CD4-positive, alpha-beta T cell treated with Interleukin-6 for 4 hours (primary cell): ENCODE measurements at places on chromosomes 6 and 20.
A peak's percentile ranks its signal among the peaks of the same experiment; 100 is the strongest.

DNA sequence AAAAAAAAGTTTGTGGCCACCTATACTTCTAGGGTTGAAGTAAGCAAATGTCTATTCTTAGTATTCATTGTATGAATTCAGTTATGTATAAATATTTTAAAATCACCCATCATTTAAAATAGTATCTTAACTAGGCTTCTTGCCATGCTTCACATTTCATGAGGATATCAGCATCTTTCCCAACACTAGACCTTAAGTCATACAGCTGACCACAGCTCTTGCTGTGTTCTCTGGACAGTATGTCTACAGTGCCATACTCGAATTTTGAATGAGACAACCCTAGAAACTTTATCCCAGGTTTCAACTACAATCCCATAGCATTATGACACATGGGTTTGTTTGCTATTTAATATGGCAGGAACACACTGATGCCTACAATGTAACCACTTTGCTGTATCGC lies 5.2 kb downstream of the TXNDC5 start:
- DNase-seq = no peak

DNA sequence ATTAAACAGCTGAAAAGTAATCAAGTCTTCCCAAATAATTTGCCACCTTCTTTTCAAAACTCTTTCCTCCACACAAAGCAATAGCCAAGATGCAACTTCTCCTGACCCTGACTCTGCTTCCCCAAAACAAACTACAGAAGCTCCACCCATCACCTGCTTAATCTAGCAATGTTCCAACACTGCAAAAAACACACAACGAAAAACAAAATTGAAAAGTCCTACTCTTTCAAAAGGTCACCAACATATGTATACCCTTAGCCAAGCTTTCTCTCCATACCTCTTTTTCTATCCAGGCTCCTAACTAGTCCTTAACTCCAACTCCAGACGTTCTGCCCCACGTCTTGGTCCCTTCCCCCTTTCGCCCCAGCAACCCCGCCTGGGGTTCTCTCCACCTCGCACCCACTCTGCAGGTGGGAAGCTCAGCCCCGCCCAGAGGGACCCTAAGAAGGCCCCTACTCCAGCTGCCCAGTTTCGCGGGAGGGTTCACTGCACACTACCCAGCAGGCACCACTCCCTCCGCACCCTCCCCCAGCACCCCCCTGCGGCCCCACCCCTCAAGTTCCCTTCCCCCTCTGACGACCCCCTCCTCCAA lies 717 bp downstream of the CSNK2A1 start:
- peak; percentile 21 for DNase-seq

GRCh38 chr6:70952608-70953165 lies 4.2 kb downstream of the B3GAT2 start:
- no peak for DNase-seq

- DNase-seq = no peak
Observed at GRCh38 chr20:59515013-59515905, 89.1 kb upstream of the PHACTR3 start.

- DNase-seq = no peak
Observed at GRCh38 chr6:43091436-43091991, 15.4 kb downstream of the PTK7 start.

DNA sequence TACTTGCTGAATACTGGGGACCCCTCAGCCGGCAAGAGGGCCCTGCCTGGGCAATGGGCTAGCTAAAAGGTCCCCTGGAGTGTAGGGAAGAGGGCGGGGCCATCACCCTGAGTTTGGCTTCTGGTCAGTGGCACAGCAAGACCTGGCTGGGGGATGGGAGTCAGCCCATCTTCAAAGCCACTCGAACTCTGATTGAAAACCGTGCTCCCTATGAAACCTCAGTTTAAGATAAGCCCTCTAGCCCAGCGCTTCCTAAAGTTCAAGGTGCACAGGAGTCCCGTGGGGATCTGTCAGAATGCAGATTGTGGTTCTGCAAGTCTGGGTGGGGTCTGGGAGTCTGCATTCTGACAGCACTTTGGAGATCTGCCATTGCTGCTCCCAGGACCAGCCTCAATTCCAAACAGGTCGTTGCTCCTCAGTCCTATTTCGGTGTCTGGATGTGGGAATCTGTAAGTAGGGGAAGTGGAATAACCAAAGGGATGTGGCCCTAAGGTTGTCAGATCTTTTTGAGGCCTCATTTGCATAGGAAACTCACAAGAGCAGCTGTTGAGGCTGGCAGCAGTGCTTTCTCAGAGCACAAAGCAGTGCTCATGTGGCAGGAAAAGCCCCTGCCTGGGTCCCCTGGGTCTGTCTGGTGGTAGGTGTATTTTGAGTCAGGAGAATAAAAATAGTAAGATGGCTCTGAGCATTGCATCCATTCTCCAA lies 85.3 kb upstream of the SCP2D1 start:
- DNase-seq = no peak

DNA sequence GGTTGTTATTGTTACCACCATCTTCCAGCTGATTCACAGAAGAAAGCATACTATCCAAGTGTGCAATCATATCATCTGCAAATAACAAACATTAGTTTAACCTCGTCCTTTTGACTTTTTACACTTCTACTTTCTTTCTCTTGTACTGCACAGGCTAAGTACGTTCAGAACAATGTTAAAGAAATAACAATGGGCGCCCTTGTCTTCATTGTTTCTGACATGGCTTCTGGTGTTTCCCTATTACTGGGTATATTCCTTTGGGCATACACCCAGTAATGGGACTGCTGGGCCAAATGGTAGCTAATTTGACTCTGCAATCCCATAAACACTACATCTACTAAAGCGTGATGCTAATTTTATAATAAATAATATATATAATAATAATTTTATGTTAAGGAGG lies 146.7 kb downstream of the GJA10 start:
- DNase-seq = no peak

- DNase-seq = no peak
Observed at GRCh38 chr6:34511915-34512737, 44.0 kb downstream of the SPDEF start.

DNA sequence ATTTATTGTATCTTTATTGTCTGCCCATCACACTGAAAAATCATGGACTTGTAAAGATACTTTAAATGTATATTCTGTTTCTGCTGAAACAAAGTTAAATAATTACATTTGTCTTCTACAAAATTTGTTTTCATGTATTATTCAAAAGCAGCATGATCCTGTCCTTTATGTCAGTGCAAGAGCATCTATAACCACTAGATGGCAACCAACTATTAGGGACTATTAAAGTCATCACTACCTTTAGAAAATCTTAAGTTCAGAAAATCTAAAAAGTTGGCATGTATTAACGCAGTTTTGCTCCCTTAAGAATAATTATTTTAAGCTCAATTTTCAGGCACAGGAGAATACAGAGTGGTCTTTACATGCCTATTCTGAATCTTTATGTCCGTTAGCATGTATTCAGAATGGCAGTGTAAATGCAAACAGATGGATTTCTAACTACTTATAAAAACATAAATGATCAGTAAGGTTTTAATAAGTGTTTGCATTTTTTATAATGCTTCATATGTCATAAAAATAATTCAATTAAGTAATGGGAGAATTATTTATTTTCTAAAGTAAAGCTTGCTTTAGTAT lies 17.8 kb downstream of the TMEM30A start:
- no peak for DNase-seq

- DNase-seq = no peak
Observed at GRCh38 chr20:13831476-13831875, 46.6 kb downstream of the NDUFAF5 start.

GRCh38 chr20:53296451-53297153 lies 297.0 kb downstream of the ZNF217 start:
- no peak for DNase-seq

DNA sequence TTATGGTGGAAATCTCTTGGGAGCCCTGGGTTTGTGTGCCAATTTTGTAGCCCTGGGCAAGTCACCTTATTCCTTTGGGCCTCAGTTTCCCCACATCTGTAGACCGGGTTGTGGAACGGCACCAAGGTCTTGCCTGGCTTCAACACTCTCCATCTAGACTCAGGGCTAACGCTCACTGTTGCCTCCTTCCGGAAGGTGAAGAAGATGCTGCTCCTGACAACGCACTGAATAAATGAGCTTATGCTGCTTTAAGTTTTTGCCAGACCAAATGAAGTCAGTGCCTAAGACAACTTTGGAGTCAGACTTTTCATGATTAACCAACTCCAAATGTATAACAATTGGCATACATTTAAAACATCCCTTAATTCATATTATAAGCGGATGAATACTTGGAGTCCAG lies 53.1 kb downstream of the PSMG4 start:
- DNase-seq = no peak

DNA sequence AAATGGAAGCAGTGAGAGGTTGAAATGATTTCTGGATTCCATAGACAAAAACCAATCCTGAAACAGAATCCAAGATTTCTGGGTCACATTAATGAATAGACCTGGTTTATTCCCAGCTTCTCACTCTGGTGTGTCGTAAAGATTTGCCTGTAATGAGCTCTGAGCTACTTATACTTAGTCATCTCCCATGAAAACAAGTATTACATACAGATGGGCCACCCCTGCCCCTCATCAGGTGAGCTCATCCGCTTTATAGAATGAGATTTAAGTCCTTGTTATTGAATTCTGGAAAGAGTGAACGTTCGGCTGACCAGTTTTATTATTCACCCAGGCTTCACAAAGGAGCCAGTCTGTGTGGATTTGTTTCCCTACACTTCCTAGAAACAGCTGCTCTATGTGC lies 47.1 kb upstream of the TMEM181 start:
- DNase-seq = no peak

- DNase-seq = peak; percentile 12
Observed at GRCh38 chr6:28683945-28684538, 158.4 kb downstream of the GPX5 start.

GRCh38 chr6:14028631-14029030 lies 88.9 kb upstream of the CD83 start:
- DNase-seq = no peak

- DNase-seq = peak; percentile 73
Observed at GRCh38 chr20:59159493-59160376, 3.9 kb upstream of the ZNF831 start.

DNA sequence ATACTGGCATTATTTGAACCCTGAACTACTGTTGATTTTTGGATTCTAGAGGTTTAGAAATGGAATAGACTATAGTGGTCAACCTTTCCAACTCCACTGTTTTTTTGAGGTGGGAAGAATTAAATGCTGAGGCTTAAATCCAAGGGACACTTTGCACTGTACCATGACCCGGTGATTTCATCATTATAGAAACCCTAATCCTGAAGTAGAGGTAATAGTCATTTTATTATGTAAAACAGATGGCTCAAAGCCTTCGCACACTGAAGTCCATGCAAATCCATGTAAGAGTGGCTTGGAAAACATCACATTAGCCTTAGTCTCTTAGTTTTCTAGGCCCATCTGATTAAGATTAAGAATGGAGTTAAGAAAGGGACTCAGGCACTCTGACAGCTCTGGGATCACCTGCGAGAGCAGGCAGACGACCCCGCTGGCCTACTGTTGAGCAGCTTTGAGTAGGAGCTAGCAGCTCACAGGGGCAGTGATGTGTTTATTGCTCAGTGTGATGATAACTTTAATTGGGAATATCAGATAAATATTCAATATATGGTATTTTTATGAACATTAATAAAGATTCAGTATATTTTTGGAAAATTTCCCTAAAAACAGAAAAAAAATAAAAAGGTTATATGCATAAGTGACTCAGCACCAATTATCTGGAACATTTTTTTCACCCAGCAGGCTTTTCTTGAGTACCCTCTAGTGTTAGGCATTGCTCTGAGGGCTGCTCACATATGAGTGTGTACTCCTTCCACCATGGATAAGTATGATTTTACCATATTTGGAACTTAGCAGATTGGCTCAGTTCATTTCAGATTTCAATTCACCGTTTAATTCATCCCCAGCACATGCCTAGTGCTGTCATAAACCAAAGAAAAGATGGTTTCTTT lies 13.4 kb downstream of the SLX4IP start:
- DNase-seq = no peak

DNA sequence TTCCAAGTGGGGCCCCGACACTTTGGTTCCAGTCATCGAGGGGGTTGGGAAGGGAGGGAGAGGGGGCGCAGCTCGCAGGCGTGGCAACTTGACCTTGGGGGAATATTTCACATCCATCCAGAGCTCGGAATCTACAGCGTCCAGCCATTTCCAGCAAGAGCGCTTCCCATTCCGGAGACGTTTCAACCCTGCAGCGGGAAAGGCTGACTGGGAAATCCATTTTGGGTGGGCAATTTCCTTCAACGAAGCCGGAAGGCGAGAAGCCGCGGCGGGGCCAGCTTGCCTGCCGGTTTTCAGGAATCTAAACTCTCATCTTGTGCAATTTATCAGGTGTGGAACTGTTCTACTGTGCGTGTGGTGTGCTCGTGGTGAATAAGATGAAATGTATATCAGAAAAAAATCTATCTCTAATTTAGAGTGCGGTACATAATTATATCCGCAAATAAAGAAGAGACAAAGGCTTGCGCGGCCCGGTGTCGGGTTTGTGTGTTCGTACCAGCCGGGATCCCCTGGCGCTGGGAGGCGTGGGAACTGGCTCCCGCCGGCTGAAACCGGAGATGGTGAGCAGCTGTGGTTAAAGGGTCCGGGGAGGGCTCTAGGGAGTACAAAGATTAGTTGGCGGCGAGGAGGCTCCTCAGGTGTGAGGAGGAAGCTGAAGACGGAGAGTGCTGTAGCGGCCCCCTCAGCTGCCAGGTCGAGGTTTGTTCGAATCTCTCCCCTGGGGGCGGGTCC lies 4.8 kb downstream of the SLC32A1 start:
- no peak for DNase-seq

DNA sequence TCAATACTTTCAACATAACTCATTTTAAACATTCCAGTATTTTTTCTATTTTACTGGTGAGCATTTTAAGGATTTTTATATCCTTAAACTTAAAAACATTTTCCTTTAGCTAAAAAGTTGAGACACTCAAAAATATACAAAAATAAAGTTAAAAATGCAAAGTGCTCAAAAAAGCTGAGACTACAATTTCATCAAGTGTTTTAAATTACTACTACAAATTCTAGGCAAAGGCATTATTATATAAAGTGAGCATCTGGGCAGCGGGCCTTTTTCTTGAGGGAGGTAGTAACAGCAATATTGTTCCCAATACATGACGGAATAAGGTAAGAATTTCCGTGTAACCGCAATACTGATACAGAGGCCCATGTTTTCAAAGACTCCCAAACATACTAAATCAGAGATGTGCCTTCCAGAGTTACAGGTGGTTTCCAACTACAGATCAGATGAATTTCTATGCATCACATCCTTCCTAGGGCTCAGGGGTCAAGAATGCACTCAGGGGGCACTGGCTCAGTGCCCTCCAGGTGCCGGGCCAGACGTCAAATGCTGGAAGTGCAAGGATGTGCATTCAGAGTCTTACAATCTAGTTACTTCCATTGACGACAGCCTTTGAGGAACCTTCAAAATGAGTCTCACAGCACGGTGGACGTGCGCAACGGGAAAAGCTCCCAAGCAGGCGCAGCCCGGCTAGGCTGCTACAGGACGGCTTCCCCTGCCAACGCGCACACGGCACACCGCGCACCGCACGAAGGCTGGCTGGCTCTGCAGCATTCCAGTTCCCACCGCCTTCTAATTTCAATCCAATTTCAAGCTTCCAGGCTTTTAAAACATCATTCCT lies 1.7 kb downstream of the PHF10 start:
- DNase-seq = peak; percentile 50
